GDM1 (cell line): ENCODE measurements at places on chromosomes 6 and 20.

DNA sequence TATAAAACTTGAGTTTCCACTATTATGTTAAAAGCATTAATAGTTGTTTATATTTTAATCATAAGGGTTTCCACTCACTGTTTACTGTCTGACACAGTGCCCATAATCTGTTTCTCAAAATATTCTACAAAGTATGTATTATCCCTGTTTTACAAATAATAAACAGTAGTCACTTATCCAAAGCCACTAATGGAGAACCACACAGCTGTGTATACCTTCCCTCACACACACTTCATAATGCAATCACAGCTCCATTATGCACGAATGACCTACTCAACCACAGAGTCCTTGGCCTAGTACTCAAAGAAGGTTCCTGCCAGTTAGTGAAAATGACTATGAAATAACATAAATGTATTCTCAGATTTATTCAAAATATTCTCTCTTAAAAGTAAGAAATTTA, 103.1 kb downstream of the EPB41L2 start:
- no peak for DNase-seq

DNA sequence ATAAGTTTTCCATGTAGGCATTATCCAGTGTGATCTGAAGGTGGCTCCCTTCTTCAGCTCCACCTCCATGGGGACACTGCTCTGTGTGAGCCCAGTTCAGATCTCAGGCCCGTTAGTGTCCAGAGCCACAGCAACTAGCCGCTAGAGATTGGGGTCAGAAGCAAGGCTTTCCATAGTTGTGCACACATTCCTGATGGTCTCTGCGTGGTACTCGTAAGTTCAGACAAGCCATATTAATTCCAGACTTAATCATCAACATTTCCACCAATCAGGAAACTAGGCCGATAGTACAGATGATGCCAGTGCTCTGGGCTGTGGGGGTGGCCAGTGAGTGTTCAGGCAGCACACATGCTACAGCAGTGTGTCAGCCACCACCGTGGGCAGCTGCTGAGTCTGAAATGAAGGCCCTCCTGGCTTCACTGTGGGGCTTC, 17.5 kb upstream of the SYNCRIP start:
- no peak for DNase-seq

- DNase-seq: no peak
Observed at GRCh38 chr6:85298553-85298952, 151.3 kb upstream of the NT5E start.

GRCh38 chr6:40956936-40957335, 82.1 kb downstream of the UNC5CL start:
- no peak for DNase-seq

GRCh38 chr20:8834851-8835250, 234.0 kb upstream of the PLCB4 start:
- no peak for DNase-seq

- DNase-seq: no peak
Observed at GRCh38 chr6:76940191-76940590, 523.1 kb downstream of the HTR1B start.

GRCh38 chr6:75893058-75893775, 144.2 kb downstream of the MYO6 start:
- no peak for DNase-seq

- no peak for DNase-seq
Observed at GRCh38 chr20:2637246-2637645, 15.2 kb upstream of the NOP56 start.

GRCh38 chr6:129749749-129750120, 39.8 kb upstream of the ARHGAP18 start:
- no peak for DNase-seq

- DNase-seq: no peak
Observed at GRCh38 chr20:271069-271468, 13.5 kb downstream of the DEFB132 start.

- no peak for DNase-seq
Observed at GRCh38 chr6:135722679-135723078, 128.8 kb upstream of the PDE7B start.

DNA sequence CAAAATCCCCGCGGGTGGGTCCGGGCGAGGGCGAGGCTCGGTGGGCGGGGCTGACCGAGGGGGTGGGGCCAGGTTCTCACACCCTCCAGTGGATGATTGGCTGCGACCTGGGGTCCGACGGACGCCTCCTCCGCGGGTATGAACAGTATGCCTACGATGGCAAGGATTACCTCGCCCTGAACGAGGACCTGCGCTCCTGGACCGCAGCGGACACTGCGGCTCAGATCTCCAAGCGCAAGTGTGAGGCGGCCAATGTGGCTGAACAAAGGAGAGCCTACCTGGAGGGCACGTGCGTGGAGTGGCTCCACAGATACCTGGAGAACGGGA, 809 bp downstream of the HLA-G start:
- no peak for DNase-seq

GRCh38 chr6:162450358-162450757, 277.2 kb downstream of the PRKN start:
- no peak for DNase-seq

DNA sequence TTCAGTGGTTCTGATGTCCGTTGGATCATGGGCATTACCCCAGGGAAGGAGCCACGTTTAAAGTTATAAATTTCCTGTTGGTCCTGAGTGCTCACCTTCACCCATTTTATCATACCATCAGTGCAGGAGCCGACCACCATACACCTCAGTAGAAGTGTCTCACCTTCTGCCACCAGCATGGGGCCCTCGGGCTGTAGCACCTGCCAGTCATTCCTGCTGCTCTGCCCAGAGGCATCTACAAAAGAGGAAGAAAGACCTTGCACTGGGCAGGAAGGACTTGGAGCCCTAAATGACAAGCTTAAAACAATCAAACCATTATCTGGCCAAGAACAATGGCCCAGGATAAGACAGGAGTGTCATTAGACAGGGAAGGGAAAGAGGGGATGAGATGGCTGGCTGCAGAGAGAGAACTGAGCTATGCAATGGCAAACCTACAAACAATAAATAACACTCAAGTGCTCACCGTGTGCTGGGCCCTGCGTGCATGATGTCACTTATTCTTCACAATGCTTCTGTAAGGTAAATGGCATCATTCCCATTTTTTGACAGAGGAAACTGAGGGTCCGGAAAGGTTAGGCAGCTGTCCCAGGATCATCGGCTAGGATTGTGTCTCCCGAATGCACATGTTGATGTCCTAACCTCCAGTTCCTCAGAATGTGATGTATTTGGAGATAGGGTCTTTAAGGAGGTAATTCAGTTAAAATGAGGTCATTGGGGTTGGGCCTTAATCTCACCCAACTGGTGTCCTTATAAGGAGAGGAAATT, 11.2 kb downstream of the SIRPB2 start:
- DNase-seq: no peak

GRCh38 chr6:52186480-52186879, 305 bp downstream of the IL17A start:
- no peak for DNase-seq

DNA sequence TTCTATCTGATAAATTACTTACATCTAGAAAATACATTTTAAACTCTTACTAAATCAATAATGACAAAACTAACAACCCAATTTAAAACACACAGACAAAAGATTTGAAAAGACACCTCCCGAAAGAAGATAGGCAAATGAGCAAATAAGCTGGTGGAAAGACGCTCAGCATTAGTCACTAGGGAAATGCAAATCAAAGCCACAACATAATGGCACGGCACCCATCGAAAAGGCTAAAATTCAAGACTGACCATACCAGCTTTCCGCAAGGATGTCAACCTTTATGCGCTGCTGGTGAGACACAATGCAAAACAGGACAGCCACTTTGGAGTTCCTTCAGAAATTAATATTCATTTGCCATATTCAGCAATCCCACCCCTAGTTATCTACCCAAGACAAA, 25.9 kb downstream of the TAF4 start:
- DNase-seq: no peak

- DNase-seq: no peak
Observed at GRCh38 chr20:34567892-34568865, 9.7 kb downstream of the MAP1LC3A start.

DNA sequence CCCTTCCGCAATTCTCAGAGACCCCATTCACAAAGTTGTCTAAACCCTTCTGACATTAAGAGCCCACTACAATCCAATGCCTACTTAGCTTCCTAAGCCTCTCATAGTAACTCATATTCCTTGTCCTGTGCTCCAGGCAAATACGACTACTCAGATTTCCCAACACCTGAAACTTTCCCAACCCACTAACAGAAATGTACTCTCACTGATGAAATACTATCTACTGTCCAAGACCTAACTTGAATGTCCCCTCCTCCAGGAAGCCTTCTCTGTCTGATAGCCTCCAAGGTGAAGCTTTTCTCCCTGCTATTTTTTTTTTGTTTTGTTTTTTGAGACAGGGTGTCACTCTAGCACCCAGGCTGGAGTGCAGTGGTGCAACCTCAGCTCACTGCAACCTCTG, 30.4 kb downstream of the GPLD1 start:
- no peak for DNase-seq

GRCh38 chr6:125987026-125987617, 782 bp downstream of the TRMT11 start:
- DNase-seq: no peak

- peak; percentile 81 for DNase-seq
Observed at GRCh38 chr6:139124887-139125672, 9.8 kb upstream of the HECA start.

DNA sequence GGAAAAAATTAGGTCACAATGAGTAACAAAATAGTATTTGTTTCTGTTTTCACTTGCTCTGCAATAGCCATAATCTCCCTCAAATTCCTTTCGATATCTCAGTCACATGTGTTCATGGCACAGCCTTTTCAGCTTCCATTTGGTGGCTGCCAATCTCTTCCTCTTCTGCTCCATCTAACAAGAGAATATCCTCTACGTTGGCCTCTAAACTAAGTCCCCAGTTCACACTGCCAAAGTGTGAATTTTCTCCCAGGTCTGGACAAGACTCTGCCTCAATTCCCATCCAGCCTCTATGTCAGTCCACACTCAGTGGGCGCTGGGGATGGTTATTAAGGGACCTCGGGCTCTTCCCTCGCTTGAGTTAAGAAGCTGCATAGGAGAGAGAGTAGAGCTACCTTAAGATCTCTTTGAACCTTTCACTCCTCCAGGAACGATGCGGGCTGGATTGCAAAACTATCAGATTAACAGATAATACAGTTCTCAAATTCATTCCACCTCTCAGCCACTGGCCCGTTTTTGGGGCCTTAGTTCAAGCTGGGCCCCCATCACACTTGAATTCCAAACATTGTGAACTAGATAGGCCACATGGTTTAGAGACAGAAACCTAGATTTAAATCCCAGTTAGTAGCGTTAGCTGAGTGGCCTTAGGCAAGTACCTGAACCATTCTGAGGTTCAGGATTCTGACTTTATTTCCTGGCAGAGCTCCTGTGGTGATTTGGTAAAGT, 250.2 kb upstream of the QKI start:
- DNase-seq: no peak
